ENCODE measurements at places on chromosomes 6 and 20. TPM values are rescaled to one million over a fixed set of nuclear protein-coding genes. Genes with fewer than 3 reads are reported as not detected.

AIF1 gene
- total RNA-seq = 18.1 TPM

E2F1 gene
- total RNA-seq = 1.8 TPM

C6orf58 gene
- not detected for total RNA-seq

KCNK16 gene
- not detected for total RNA-seq

KLHDC3 gene
- 72.7 TPM for total RNA-seq

TAGAP gene
- total RNA-seq = 210 TPM

CCNC gene
- total RNA-seq = 39.5 TPM

CABLES2 gene
- 6.2 TPM for total RNA-seq

TRAM2 gene
- total RNA-seq = 12.1 TPM

GDAP1L1 gene
- total RNA-seq = not detected

RNF217 gene
- 0.68 TPM for total RNA-seq

EYS gene
- total RNA-seq = not detected

PTCRA gene
- total RNA-seq = 0.53 TPM

CASP8AP2 gene
- 27.8 TPM for total RNA-seq

PNLDC1 gene
- total RNA-seq = 0.28 TPM

BACH2 gene
- total RNA-seq = 84.4 TPM

VSTM2L gene
- total RNA-seq = not detected

Data from T-cell (primary cell).